ENCODE measurements at places on chromosomes 7 and 10.
A peak's percentile ranks its signal among the peaks of the same experiment; 100 is the strongest.

DNA sequence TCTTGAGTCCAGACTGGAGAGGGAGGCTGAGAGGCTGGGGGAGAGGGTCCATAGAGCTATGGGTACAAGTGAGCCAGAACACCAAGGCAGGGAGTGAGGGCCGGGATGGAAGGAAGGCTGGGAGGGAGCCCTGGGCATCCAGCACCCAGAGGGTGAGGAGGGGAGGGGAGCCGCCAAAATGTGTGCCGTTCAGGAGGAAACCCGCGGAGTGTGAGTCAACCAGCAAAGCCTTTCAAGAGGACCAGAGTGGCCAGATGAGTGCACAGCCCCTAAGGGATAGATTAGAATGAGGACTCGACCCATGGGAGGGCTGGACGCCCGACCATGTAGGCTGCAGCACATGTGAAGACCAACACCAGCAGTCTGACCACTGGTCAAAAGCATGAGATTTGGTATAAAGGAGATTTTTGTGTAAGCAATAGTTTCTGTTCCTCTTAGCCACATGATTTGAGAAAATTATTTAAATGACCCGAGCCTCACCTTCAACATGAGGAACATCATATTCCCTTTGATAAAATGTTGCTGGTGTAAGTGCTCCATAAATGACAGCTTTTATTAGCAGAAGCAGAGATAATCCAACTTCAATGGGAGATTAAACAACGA lies 179.7 kb upstream of the GRB10 start:
- no peak for DNase-seq

GRCh38 chr7:1024331-1024841 lies 20.0 kb upstream of the GPR146 start:
- DNase-seq = no peak

- DNase-seq = no peak
Observed at GRCh38 chr7:39069896-39070881, 92.5 kb downstream of the POU6F2 start.

DNA sequence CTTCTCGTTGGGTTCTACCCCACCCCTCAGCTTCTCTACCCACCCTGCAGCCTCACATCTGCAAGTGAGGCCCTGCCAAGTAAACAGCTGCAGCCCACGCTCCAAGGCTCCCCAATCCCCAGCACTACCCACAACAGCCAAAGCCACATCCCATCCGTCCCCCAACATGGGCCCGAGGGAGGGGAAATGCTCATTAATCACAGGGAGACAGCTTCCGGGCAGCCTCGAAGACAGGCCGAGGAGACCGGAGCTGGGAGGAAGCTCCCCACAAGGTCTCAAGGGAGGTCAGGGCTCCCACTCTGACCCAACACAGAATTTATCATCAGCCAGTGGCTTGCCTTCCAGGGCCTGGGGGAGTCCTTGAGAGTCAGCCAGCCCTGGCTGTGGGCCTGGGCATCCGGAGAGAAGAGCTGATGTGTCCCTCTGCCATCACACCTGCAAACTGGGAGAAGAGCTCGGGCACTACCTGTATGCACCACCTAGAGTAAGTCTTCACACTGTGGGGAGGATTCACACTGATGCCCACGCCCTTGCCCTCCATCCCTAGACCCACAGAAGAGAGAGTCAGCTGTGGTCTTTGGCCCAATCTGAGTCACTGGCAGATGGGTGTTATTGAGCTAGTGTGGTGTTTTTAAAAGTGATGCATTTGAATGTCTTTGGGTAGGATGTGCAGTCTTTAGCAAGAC lies 115.5 kb upstream of the ZMIZ1 start:
- no peak for DNase-seq

- no peak for DNase-seq
Observed at GRCh38 chr7:7641129-7641663, 644 bp downstream of the UMAD1 start.

GRCh38 chr10:22701132-22701826 lies 13.1 kb downstream of the PIP4K2A start:
- no peak for DNase-seq

DNA sequence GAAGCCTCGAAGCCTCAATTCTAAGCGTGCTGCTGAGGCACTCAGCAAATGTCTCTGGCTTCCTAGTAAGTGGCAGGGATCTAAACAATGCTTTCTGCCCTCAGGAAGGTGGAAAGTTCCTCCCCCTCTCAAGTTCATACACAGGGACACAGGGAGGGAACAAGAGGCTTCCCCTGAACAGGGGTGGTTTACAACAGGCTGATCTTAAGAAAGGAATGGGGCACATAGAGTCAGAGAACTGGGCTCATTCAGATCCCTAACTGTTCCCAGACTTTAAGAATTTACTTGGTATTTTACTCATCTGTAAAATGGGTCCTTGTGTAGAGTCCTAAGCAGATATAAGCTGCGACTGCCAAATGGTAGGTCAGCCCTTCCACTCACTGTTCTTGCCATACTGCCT lies 2.5 kb downstream of the TNS3 start:
- DNase-seq = no peak

GRCh38 chr7:4144811-4145510 lies 537.1 kb upstream of the FOXK1 start:
- DNase-seq = no peak

DNA sequence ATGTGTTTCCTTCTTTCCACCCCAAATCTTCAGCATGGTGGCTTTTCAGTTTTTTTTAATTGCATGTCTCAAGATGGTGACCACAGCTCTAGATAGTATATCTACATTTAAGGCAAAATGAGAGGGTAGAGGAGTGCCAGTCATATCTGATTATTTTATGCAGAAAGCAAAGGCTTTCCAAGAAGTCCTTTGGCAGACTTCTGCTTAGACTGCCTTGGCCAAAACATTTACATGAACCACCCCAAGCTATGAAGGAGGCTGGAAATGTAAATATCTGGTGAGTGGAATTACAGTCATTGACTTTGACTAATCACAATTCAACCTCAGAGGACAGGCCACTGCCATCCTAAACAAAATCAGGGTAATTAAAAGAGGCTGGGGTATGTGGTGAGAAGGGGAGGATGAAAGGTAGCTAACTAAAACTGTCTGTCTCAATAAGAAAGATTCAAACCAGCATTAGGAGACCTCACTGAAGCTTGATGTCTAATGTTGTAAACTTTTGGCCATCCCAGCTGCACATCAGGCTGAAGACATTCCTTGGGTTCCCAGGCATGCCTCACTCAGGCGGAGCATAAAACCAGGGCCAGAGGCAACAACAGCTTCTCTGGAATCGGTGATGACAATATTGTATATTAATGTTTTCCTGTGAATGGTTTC lies 53.4 kb downstream of the PPP1R3C start:
- DNase-seq = no peak

DNA sequence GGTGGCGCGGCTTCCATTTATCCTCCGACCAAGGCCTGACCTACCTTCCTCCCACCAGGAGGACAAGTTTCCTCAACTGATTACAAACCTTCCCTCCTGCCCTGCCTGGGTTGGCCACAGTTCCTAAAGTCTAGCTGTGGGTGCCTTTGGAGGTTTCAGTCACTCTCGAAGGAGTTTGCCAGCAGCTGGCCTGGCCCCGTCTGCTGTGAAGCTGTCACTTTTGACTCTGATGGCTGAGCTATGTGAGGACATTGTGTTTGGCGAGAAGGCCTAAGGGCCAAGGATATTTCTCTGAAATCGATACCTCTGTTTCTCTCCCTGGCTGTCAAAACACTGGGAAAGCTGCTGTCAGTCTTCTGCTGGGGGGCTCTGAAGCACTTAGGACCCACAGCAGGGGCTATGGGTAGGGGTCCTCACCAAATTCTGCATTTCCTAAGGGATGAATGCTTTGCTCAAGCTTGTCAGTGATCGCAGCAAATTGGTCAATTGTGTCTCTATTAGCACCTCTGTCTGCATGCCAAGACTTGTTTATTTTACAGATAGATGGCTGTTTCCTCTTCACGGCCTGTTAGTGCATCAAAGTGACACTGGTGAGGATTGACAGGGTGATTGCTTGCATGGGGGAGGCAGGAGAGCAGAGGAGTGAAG lies 31.9 kb upstream of the SAMD8 start:
- DNase-seq = no peak

DNA sequence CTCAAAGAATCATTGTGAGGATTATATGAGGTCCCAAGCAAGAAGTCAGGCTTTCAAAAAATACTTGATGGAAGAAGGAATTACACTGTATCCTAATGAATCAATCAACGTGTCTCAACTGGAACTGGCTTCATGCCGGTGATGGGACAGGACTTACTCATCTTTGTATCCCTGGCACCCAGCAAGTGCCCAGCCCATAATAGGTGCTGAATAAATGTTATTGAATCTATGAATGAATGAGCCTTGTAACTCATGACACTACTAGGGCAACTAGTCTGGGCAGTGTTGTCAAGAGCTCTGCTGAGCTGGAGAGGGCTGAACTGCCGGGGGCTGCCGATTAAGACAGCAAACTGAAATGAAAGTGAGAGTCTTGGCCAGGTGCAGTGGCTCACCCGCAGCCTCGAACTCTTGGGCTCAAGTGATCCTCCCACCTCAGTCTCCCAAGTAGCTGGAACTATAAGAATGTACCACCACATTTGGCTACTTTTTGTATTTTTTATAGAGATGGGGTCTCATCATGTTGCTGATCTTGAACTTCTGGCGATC lies 87.2 kb upstream of the KIF5B start:
- DNase-seq = no peak

DNA sequence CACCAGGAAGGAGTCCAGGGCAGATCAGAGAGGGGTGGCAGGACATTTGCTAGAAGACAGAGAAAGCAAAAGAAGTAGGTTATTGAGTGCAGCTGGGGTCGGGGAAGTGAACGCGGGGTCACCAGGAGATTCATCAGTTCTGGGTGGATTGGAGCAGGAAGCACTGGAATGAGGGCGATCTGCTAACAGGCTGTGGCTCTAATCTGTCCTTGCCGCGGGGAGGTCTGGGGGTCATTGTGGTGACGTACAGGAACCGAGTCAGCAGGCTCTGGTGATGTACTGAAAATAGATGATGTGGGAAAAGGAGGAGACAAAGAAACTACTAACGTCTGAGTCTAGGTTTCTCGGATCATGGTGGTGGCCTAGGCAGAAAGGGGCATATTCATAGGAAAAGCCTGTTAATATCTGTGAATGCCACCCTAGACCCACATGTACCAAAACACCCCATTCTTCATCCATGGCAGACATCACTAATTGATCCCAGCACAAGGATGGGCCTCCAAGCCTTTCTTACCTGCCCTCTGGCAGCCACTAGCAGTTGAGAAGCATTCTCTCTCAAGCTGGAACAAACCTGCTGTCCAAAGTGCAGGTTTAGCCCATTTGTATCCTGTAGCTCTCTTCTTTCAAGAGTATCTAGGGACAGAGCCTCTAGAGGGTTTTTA lies 134.5 kb downstream of the C10orf105 start:
- DNase-seq = no peak

GRCh38 chr7:55065511-55066229 lies 46.9 kb downstream of the EGFR start:
- peak; percentile 86 for DNase-seq

- DNase-seq = no peak
Observed at GRCh38 chr10:34647875-34648865, 166.9 kb downstream of the PARD3 start.

DNA sequence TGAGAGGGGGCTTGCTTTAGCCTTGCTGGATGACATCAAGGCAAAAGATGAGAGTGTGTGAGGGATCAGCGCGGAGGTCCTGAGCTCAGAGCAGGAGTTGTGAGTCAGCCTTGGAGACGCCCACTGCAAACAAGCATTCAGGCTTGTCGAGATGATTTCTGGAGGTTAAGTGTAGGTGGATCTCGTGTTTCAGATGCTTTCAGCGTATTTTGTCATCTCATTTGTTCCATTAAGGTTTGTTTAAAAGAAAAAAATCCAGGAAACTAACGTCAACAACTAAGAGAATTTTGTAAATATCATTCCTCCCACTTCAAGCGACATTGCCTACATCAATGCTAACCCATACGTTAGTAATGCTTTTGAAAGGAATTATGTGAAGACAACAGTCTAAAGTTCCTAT lies 715.4 kb upstream of the NRP1 start:
- DNase-seq = no peak

DNA sequence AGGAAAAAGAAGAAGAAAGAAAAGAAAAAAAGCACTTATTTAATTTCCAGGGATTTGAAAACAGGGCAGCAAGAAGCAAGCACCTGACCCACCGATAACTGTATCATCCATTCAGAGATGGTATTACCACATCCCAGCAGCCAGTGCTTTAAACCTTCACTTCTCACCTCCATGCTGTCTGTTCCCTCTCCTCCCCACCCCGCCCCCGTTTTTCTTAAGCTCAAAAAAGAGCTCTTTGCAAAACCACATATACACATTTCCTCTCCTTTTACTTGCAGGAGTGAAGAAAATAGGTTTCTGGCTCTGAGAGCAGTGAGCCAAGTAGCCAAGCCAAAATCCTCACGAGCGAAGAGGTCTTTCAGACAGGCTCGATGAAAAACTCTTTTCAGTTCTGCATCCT lies 2.2 kb downstream of the STOX1 start:
- no peak for DNase-seq

- no peak for DNase-seq
Observed at GRCh38 chr7:71184136-71184535, 52.2 kb downstream of the GALNT17 start.

DNA sequence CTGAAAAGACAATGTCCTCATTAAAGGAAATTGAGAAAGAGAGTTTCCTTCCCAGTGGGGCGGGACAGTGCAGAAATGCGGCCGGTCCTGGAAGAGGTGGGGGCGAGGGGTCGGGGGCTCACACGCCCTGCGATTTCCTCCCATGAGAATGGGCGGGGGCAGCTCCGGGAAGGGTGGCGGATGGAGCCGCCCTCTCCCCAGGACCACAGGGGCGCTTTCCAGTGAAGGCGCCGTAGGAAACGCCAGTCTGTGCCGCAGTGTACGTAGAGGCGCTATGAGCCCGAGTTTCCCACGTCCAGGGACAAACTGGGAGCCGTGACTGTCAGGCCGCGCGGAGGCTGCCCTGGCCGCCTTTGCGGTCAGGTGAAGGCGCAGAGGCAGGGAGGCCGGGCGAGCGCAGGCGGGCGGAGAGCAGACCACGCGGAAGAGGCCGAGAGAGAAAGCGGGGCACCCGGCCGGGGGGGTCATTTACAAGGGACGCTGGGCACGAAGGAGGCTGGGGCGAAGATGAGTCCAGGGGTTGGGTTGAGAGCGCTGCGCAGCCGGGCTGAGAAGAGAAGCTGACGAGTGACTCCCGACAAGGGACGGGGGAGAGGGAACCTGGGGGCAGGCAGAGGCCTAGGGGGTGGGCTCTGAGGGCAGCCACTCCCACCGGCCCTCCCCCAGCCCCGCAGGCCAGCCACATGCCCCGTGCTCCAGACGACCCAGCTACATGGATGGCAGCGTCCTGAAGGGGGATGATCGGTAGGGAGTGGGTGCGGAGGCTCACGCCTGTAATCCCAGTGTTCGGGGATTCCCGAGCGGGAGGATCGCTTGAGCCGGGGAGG lies 45.0 kb downstream of the ALOX5 start:
- no peak for DNase-seq

DNA sequence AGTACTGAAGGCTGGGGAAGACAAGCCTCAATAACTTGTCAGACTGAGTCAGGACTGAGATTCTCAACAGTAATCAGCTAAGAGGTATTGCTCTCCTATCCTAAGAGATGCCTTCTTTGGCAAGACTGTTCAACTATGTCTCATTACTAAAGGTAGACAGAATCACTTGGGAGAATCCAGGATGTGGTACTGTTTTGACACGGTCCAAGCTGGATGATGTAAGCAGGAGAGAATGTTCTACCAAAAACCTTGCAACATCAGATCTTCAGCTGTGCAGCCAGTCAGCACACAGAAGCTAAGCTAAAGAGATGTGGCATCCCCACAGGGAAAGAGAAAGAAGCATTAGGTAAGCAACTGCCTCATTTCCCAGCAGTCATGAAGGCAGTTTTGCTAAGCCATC lies 391.4 kb downstream of the NRG3 start:
- DNase-seq = peak; percentile 55
